ENCODE measurements at places on chromosomes 16 and 17.
A peak's percentile ranks its signal among the peaks of the same experiment; 100 is the strongest.

- no peak for DNase-seq
Observed at GRCh38 chr16:88819126-88819525, 7.4 kb upstream of the APRT start.

- DNase-seq, result no peak
Observed at GRCh38 chr17:66730461-66730923, 104.4 kb upstream of the CACNG5 start.

DNA sequence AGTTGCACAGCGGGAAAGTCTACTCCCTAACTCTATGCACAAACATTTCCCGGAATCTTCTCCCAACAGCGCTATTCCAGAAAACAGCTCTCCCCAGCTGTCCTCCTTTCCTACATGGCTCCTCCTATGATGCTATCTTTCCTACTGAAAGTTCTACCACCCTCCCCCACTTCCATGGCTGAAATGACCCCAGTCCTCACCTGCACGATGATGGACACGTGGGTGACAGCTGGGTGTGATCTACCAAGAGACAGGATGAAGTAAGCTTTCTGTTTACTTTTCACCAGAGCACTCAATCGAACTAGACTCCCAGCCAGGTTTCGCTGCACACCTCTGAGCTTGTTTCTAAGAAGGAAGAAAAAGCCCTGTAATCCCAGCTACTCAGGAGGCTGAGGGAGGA lies 10.7 kb downstream of the CTC1 start:
- DNase-seq, result no peak

- DNase-seq, result peak; percentile 76
Observed at GRCh38 chr17:61410141-61411010, 10.7 kb downstream of the TBX2 start.

DNA sequence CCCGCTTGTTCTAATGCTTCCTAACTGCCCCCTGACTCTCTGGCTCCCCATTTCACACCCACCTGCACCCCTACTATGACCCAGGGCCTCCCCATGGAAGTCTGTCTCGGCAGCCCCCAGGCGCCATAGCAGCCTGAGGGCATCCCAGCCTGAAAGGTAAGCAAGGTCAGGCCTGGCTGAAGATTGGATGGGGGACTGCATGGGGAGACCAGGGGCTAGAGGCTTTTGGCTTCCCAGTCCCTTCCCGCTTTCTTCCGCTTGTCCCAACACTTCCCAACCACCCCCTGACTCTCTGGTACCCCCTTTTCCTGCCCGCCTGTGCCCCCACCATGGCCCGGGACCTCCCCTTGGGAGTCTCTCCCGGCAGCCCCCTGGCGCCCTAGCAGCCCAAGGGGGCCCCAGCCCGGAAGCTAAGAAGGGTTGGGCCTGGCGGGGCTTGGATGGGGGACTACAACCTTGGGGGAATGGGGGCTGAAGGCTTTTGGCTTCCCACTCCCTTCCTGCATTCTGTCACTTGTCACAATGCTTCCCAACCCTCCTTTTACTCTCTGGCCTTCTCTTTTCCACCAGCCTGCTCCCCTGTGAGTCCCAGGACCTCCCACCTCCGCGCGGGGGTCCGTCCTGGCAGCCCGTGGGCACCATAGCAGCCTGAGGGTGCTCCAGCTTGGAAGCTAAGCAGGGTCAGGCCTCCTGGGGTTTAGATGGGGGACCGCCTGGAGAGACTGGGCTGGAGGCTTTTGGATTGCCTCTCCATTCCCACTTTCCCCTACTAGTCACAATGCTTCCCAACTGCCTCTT lies 2288.4 kb downstream of the TP53TG3F start:
- no peak for DNase-seq

- DNase-seq, result no peak
Observed at GRCh38 chr17:41351177-41351576, 549 bp upstream of the KRT33A start.

DNA sequence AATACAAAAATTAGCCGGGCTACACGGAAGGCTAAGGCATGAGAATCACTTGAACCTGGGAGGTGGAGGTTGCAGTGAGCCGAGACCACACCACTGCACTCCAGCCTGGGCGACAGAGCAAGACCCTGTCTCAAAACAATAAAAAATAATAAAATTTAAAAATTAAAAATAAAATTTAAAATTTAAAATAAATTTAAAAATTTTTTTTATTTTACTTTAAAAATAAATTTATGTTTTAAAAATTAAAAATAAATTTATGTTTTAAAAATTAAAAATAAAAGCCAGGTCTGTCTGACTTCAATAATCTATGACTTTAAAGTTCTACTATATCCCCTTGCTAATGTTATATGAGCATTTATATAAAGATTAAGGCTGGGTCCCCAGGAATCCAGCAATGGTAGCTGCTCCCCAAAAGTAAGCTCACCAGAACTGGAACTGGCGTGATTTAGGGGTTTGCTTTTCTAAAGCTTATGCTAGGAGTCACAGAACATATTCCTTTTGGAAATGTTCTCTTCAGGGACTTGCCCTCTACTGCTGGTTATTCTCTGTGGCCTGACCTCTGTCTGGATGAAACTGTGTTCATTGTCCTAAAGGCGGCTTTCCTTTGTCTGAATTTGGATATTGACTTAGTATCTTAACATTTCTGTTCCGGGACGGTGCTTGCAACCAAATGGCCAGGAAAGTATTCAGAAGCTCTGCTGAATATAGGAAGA lies 140.2 kb upstream of the NOL11 start:
- DNase-seq, result no peak

DNA sequence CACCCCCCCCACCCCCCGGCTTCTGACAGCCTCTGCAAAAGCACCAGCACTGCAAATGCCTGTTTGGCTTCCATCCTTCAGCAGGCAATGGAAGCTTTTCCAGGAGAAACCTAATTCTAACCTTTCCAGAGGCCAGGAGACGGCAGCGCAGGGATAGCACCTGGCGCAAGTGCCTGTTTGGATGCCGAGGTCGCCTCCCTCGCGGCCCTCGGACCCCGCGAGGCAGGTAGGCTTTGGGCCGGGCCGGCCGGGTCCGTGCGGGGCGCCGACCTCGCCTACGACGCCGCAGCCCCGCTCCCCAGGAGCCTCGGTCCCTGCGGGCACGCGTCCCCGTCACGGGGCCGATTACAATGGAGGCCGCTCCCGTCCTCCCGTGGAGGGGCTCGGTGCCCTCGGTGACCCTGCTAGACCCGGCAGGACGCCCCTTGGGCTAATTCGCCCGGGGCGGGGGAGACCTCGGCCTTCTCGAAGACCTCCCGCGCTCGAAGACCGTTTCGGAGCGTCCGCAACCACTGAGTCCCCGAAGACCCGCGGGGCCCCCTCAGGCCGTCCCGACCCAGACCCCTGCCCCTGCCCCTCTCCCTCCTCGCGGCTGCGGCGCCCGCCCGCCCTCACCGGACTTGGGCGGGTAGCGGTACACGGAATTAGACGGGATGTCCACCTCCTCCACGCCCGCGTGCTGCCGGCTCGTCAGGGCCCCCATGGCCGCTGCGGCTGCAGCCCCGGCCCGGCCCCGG lies 587 bp downstream of the RNF157 start:
- no peak for DNase-seq

DNA sequence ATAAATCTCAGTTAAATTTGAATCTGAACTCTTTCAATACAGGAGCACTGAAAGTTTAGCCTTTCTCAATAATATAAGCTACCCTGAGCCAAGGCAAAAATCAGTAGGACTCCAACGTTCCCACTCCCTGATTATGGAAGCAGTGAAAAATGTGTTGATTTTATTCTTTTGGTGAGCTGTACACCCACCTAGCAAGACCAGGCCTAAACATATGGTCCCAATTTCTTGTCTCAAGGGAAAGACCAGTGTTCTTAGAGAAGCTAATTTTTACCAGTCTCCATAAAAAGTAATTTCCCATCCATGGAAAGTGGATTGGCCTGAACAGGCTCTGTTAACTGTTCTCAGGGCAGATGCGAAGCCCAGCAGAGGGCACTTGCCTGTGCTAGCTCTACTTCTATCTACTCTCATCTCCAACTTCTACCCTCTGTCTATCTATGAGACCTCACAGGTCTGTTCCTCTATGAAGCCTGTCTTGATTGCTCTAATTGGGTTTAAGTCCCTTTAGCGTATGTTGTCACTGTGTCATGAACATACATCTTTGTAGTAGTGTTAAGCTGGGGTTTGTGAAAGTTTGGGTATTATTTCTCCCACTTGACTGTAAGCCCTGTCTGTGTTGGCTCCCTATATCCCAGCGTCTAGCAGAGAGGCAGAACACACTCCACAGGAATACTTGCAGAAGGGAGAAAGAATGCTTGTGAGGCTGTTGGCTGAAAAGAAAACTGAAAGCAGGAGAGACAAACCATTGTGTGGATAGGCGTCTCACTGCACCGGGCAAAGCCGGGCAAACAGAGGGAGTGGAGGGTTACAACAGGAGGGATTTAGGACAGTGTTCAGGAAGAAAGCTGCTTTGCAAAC lies 167.1 kb upstream of the MAF start:
- DNase-seq, result no peak

- DNase-seq, result no peak
Observed at GRCh38 chr17:75445296-75445695, 11.1 kb upstream of the TMEM94 start.

DNA sequence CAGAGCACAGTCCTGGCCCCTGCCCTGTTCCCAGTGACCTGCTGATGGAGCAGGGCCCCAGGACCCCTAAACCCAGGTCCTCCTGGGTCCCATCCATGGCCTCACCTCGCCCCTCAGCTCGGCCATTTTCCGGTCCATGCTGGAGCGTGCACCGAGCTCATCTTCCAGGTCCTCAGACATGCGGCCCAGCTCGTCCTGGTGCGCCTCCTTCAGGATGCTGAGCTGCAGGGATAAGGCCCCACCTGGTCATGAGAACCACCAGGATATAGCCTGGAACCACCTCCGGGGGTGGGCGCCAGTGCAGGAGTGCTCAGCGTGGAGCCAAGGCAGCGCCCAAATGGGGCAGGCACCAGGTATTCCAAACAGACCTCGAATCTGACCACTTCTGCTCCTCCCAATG lies 17.9 kb downstream of the CCDC102A start:
- DNase-seq, result no peak

- DNase-seq, result peak; percentile 76
Observed at GRCh38 chr17:4436846-4437245, 3.1 kb downstream of the SPNS3 start.

DNA sequence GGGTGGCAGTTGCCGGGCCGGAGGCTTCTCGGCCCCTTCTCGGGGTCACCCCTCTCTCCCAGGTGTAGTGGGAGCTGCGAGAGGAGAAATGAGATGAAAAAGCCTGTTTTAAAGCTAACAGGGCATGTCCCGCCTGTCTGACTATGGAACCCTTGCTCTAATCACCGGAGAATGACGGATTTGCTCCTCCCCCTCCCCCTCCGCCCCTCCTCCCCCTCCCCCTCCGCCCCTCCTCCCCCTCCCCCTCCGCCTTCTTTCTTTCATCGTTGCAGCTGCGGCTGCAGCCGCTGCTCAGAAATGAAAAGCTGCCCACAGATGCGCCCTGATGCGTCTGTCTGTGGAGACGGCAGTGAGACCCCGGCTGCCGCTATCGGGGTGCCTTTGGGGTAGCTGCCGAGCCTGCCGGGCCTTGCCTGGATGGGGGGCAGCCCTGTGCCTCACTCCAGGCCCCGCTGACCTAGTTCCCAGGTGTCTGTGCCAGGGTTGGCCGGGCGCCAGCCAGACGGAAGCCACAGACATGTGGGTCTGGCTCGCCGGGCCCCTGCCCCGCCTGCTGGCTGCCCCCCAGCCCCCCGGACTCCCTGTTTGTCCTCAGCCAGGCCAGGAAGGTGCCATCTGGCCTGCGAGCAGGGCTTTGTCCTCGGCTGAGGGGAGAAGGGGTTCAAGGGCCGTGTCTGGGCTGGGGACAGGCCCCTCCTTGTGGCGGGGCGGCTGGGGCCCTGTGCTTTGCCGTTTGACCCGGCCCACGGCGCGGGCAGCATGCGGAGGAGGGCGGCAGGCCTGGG lies 37.7 kb downstream of the GINS2 start:
- DNase-seq, result peak; percentile 47

All from OCI-LY7 (cell line).